ENCODE measurements at places on chromosomes 3 and 15.

GRCh38 chr15:71129669-71130068, 14.4 kb downstream of the THSD4 start:
- DNase-seq = no peak

GRCh38 chr3:23128655-23129054, 74.5 kb upstream of the UBE2E2 start:
- DNase-seq = no peak

DNA sequence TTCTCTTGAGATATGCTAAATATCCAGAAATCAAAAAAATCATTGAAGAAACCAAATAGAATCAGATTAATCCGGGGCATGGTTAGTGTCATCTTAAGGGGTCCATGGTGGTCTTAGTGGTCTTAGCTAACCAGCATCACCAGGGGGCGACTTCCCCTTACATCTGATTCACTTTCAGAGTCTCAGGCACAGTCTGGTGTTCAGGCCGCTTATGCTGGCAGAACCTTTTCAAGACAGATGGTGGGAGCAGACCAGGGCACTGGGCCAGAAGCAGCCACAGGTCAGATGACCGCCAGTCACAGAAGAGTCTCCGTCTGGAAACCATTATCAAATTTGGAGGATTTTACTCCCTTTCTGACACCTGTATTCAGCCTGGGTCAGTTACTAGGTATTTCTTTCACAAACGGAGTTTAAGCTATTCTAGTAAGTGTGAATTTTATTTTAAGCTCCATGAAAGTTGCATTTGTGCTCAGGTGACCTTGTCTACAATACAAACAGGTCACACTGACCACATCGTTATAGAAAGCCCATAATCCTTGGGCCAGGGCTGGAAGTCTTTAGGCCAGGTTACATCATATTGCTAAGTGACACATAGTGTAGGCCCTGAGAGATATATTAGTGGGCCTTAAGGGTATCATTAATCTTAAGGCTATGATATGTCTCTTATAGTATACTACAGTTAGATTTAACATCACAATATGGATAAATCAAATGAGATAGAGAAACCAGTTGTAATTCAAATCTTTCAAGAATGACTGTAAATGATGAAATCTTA, 365.5 kb downstream of the GBE1 start:
- DNase-seq = no peak

DNA sequence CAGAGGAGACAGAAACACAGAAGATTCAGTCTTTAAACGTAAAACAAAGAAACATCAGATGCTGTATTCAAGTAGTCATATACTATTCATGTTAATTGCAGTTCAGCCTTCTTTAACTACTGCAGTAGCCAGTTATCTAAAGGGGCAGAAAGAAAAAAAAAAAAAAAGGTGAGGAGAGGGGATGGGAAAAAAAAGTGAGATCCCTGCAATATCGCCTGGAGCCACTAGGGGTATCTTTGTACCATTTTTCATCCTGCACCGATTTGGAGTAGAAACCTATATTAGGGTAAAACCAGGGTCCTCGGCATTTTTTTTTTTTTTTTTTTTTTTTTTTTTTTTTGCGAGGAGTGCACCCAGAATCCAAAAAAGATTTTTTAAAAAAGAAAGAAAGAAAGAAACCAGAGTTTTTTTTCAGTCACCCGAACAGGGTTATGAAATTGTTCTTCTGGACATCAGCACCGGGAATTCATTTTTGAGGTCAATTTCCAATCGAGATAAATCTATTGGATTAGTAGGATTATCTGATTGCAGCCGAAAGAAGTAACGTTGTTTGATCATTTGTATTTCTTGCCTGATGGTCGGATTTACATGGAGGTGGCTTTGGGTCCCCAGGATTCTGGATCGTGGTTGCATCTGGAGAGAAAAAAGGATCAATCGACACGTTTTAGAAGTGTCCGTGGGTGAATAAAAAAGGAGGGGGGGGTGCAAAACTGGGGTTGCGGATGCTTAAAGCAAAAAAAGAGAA, 186.7 kb downstream of the NLGN1 start:
- DNase-seq = no peak

GRCh38 chr15:60528530-60528929, 49.6 kb upstream of the ICE2 start:
- no peak for DNase-seq

DNA sequence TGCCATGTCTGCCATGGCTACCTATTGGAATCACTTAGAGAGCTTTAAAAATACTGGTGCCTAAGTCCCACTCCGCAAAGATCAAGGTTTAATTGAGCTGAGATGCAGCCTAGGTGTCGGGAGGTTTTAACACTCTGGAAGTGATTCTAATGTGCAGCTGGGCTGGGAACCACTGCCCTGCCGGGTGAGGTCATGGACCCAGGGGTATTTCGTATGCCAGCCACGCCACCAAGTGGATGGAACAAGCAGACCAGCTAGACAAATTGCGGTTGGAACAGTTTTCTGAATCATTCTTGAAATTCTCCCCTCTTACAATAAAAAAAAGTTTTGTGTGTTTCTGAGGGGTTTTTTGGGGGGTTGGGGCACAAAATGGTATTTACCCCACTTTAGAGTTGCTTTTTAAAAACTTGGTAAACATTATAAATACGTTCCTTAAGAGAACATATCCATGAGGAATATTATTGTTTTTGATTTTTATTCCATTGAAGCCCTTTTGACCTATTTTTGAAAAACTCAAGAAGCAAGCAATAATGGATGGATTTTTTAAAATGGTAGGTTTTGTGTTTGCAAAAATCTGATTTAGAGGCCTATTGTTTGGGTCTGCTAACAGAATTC, 66.2 kb upstream of the CSTA start:
- no peak for DNase-seq

GRCh38 chr3:178602856-178603255, 66.6 kb downstream of the KCNMB2 start:
- no peak for DNase-seq

DNA sequence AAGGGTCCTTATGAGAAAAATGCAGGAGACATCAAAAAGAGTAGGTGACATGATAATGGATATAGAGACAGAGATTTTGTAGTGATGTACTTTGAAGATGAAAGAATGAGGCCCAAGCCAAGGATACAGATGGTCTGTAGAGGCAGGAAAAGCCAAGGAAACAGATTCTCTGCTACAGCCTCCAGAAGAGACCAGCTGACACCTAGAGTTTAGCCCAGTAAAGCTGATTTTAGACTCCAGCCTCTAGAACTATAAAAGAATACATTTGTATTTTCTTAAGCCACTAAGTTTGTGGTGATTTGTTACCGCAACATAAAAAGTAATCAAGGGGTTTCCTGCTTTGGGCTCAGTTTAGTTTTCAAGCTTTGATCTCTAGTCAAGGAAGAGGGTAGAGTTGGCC, 64.8 kb downstream of the STRIT1 start:
- no peak for DNase-seq

GRCh38 chr3:13075986-13076654, 2.9 kb upstream of the IQSEC1 start:
- no peak for DNase-seq

DNA sequence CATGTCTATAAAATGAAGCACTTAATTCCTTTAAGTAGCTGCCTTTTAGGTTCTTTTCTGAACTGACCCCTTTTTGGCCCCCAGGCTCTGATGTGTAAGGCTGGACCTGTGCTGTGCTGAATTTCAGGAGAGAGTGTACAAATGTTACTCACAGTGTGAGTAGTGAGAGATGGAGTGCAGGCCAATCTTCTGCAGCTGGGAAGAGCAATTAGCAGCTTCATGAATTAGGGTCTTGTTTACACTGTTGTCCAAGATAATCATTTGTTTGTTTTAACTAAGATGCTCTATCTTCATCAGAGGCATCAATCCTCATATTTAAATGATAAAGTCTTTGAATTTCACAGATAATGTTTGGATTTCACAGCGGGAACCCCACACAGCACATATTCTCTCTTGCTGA, 19.4 kb downstream of the ARPP21 start:
- DNase-seq = no peak

- DNase-seq = no peak
Observed at GRCh38 chr15:45473068-45473467, 49.5 kb downstream of the SLC30A4 start.

DNA sequence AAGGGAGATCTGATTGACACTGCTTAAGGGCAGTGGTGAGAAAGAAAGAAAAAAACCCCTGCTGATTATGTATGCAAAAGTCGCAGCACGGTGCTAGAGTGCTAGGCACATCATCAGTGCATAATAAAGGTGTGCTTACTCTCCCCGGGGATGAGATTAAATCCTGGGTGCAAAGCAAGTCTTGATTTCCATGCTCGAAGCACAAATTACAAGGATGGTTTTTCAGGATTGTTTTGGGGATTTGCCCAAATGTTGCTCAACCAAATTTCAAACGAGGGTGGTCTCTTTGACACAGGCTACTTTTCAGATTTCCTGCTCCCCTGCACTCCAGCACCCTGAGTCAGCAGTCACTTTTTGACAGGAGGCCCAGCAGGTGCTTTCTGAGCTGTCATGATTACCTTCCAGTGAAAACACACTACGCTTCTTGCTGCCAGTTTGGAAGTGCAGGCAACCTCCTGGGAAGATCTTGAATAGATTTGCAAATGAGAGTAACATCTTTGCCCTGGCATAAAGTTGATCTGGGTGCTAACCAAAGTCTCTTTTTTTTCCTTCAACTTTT, 167.5 kb upstream of the TRIM42 start:
- DNase-seq = no peak

DNA sequence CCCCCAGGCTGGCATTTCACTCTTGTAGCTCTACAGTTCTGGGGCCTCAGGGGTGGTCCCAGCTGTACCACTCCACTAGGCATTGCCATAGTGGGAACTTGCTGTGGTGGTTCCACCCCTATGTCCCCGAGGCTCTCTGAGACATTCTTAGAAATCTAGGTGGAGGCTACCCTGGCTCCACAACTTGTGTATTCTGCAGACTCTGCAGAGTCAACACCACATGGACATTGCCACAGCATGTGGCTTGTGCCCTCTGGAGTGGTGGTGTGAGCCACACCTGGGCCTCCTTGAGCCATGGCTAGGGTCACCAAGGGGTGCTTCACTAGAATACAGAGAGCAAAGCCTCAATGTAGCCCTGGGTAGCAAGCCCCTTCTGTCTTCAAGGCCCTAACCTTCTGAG, 54.4 kb upstream of the STRIT1 start:
- no peak for DNase-seq

DNA sequence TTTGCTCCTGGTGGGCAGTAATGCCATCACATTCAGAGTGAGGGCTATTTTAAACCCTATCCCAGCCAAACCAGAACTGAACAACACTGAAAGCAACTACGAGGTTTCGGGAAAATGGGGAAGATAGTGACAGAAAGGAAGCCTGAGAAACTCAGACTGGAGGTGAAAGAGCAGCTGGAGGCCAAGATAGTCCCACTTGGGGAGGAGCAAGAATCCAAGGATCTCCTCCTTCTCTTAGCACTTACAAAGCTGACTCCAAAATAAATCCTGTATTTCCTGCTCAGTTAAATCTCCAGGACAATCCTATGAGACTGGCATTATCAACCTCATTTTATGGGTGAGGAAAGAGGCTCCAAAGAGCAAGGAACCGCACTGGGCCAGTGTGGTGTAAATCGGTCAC, 14.1 kb upstream of the SETMAR start:
- DNase-seq = no peak

DNA sequence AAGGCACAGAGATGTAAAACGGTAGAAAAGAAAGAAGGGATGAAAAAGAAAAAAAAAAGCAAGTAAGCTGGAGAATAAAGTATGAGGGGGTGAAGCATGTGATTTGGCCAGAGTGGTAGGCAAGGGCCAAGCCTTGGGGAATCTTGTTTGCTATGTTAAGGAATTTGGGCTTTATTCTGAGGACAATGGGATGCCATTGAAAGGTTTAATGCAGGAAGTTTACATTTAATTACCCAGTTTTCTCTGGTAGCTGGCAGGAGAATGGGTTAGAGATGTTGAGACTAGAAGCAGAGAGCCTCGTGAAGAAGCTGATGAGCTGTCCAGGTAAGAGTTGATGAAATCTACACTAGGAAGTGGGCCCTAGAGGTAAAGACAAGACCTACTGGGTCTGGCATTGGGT, 455.9 kb downstream of the PDCD6IP start:
- no peak for DNase-seq

- DNase-seq = no peak
Observed at GRCh38 chr3:69354948-69355347, 30.9 kb downstream of the FRMD4B start.

DNA sequence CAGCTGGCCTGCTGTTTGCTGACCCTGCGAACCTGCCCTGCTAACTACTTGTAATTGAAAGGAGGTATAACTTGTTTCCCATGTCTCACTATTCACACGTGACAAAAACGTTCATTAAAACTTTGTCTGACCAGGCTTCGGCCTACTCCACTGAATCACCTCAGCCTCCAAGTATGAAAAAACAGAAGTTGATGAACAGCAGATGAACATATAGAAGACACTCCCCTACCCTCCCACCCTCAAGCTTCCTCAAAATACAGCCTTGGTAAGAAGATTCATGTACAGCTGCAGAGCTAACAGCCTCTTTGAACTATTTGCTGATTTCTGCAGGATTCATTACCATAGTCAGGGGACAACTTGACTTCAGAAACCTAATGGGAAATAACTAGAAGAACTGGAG, 10.7 kb downstream of the RBM15B start:
- DNase-seq = no peak

GRCh38 chr3:48135552-48136495, 52.4 kb downstream of the CDC25A start:
- DNase-seq = no peak

- DNase-seq = no peak
Observed at GRCh38 chr15:85172846-85173490, 191.3 kb downstream of the PDE8A start.

DNA sequence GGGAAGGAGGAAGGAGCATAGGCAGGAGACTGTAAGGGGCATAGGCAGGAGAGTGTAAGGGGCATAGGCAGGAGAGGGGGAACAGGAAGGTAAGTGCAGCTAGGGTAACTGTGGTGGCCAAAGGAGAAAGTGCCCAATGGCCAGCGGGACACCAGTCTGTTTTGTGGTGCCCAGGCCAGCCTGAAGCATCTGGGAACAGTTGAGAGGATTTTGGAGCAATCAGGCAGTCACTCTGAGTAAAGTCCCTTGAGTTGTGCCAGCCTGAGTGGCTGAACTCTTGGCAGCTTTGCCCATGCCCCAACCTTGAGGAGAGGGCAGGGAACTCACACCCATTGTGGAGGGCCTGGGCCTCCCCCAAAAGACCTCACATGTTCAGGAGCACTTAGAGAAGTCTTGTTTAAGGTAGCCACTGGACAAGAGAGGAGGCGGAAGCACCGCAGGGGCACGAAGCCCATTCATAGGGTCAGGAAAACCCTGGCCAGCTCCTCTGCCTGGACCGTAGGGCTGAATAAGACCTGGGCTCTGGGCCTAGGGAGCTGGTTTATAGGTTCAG, 3.5 kb upstream of the TGM5 start:
- DNase-seq = no peak

- no peak for DNase-seq
Observed at GRCh38 chr3:178494386-178494785, 41.9 kb upstream of the KCNMB2 start.

GRCh38 chr15:67303490-67304363, 49.1 kb downstream of the IQCH start:
- no peak for DNase-seq

DNA sequence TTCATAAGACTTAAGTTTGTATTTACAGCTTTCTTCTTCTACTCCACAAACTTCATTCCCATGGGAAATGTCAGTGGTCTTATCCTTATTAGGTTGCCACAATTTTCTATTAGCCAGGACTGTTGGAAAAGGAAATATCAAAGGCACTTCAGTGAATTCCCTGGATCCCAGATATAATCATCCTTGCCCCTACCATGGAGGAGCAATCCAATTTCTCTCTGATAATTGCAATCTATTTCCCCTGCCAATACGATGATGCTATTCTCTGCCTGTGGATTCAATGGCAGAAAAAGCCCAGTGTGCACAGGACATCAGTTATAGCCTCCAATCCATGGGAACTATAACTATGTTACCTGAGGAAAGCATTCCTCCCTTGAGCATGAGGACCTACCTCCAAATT, 536.4 kb upstream of the UBE2E2 start:
- no peak for DNase-seq
